Activated CD8-positive, alpha-beta T cell treated with anti-CD3 and anti-CD28 coated beads, Interleukin-2, amount 10 ng/mL, durations not matched to agents 7 days and 5 days (primary cell): ENCODE measurements at places on chromosomes 3 and 15. TPM values are rescaled to one million over a fixed set of nuclear protein-coding genes. Genes with fewer than 3 reads are reported as not detected.
A peak's percentile ranks its signal among the peaks of the same experiment; 100 is the strongest.

DNA sequence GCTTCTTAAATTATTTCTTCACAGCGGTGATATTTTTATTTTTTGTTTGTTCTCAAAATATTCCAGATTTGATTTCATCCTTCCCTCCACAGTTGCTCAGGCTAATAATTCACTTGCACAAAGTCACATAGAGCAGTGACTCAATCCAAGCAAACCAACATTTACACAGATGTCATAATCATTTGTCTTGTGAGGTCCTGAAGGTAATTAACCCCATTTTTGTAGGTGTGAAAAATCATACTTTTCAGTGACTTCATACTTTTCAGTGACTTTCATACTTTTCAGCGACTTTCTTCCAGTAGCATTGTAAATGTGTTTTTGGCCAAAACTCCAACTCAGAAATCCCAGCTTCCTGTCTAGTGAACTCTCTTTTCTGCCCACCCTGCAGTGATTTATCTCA lies 32.1 kb downstream of the CD200 start:
- H3K36me3 ChIP-seq, result no peaks in the 10 kb centered on the region
- no peak for DNase-seq
- peaks cover 19% of the 10 kb centered on the region for H3K4me1 ChIP-seq

The TICRR gene
- total RNA-seq, result 36.9 TPM

DNA sequence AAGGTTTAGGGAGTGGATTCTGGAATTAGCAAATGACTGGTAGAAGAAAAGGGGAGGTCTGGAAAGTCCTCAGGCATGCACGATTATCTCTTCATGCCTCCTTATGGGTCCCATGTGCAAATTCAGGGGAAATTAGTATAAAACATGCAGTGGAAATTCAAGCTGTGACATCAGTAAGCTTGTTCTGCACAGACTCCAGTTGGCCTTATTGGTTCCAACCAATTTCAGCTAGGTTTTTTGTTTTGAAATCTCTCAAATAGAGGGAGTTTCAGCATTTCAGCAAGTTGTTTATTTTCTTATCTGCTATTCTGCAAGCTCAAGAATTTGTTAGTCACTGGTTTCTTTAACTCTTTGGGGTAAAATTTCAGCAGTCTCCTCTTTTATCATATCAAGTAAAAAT lies 774 bp upstream of the TMCO5A start:
- no peaks in the 10 kb centered on the region for H3K4me1 ChIP-seq
- no peaks in the 10 kb centered on the region for H3K36me3 ChIP-seq
- no peaks in the 10 kb centered on the region for H3K27me3 ChIP-seq
- H3K4me3 ChIP-seq, result no peak overlapping the region

GRCh38 chr15:57358571-57358970 lies 17.7 kb upstream of the CGNL1 start:
- no peak overlapping the region for H3K4me3 ChIP-seq
- DNase-seq, result no peak
- H3K4me1 ChIP-seq, result no peaks in the 10 kb centered on the region
- no peaks in the 10 kb centered on the region for H3K36me3 ChIP-seq
- peaks cover 7% of the 10 kb centered on the region for H3K27me3 ChIP-seq

DNA sequence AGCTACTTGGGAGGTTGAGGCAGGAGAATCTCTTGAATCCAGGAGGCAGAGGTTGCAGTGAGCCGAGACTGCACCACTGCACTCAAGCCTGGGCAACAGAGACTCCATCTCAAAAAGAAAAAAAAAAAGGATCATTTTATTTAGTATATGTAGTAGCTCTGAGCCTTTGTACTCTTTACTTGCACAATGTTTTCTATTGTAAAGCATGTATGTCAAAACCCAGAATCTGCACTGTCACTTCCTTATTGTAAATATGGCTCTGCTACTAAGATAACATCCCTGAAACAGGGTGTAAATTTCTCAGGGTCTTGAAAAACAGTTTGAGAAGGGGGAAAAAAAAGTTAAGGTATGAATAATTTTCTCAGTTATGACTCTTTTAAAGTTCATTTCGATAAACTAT lies 35.1 kb downstream of the SLMAP start:
- H3K4me1 ChIP-seq, result peaks cover 9% of the 10 kb centered on the region
- no peak for DNase-seq
- no peaks in the 10 kb centered on the region for H3K27me3 ChIP-seq
- H3K27ac ChIP-seq, result no peak overlapping the region

- H3K27me3 ChIP-seq, result no peaks in the 10 kb centered on the region
- no peak for DNase-seq
- no peak overlapping the region for H3K27ac ChIP-seq
- H3K4me3 ChIP-seq, result no peak overlapping the region
These were observed 436.4 kb downstream of the NAALADL2 start for GRCh38 chr3:175295248-175296130.

DNA sequence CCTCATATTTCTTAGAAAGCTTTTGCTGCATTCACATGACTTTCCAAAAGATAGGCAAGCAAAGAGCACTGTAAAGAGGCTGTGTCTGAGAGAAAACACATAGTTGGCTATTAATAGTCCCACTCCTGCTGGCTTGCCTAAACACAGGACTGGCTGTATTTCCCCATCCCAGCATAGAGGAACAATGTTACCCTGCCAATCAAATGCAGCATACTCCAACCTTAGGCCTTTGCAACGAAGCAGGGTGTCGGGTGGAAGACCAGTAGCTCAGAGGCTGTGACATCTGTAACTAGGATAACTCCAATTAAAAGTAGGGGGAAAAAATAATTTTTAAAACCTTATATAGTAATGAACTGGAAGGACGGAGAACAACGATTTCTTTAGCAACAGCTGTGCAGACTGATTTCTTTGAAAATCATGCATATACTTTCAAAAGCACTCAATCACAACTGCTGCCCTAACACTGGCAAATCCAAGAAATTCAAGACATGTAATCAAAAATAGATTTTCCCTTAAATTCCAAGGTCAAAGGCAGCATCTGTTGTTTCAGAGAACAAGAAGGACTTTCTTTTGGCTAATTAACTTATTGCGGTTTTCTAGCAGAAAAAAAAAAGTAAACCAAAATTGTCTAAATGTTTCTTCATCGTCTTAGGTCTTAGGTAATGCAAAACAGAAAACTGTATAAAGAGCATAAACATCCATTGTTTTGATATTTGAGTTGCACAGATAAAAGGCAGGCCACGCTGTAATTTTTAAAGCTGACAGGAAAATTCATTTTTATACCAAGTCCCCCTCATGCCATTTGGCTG lies 139.3 kb downstream of the TNIK start:
- H3K27ac ChIP-seq, result no peak overlapping the region
- H3K36me3 ChIP-seq, result peaks cover 2% of the 10 kb centered on the region
- no peak overlapping the region for H3K4me3 ChIP-seq
- no peaks in the 10 kb centered on the region for H3K4me1 ChIP-seq
- DNase-seq, result no peak

- peaks cover 8% of the 10 kb centered on the region for H3K27me3 ChIP-seq
- DNase-seq, result no peak
- no peak overlapping the region for H3K27ac ChIP-seq
These were observed 29.4 kb downstream of the CD200R1L start for GRCh38 chr3:112817271-112817670.

DNA sequence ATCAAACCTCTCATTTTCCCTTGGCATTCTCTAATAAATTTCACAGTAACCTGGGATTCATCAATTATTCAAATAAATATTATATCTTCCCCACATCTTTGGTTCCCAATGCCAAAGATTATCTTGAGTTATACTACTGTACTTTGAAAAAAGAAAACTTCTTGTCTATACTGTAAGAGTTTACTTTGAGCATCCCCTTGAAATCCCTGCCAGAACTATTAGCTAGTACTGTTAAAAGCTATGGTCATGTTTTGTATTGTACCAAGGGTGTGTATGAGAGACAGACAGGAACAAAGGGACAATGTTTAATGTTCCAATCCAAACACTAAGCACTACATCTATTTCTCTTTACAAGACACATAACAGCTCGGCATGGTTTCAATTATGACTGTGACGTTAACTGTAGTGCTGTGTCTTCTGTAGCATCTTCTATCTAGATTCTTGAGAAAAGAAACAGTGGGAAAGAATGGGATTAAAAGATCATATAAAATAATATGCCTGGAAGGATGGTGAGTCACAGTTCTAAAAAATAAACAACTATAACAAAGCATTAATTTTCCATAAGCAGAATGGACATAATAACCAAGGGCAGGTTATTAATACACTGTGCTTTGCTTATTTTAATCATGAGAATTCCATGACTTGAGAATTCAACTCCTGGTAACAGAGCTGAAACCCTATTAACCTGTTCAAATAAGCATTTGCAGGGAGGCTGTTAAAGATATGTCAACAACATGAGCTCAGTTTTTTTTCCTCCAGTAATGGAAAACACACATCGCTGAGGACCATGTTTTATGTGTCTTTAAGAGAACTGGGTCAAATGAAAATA lies 71.1 kb downstream of the ALDH1A2 start:
- no peak overlapping the region for H3K4me3 ChIP-seq
- H3K27me3 ChIP-seq, result peaks cover 28% of the 10 kb centered on the region
- no peak overlapping the region for H3K27ac ChIP-seq
- H3K4me1 ChIP-seq, result no peaks in the 10 kb centered on the region

DNA sequence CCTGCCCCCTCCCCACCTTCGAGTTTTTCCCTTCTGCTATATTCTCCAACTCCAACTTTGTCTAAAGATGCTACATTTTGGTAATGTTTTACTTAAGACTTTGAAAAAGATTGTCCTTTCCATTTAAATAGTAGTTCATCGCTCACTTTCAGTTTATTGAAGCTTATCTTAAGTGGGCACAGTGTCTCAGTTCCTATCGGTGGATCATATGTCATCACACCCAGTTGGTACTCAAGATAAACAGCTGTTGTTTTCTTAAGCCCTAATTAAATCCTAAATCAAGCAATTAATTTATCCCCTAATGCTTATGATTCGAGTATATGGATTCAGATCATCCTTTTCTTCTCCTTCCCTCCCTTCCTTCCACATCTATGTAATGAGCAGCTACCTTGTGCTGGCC lies 210.7 kb downstream of the TLE3 start:
- H3K4me1 ChIP-seq, result peaks cover 3% of the 10 kb centered on the region
- H3K4me3 ChIP-seq, result no peak overlapping the region
- no peaks in the 10 kb centered on the region for H3K36me3 ChIP-seq
- no peak for DNase-seq
- H3K27ac ChIP-seq, result no peak overlapping the region

DNA sequence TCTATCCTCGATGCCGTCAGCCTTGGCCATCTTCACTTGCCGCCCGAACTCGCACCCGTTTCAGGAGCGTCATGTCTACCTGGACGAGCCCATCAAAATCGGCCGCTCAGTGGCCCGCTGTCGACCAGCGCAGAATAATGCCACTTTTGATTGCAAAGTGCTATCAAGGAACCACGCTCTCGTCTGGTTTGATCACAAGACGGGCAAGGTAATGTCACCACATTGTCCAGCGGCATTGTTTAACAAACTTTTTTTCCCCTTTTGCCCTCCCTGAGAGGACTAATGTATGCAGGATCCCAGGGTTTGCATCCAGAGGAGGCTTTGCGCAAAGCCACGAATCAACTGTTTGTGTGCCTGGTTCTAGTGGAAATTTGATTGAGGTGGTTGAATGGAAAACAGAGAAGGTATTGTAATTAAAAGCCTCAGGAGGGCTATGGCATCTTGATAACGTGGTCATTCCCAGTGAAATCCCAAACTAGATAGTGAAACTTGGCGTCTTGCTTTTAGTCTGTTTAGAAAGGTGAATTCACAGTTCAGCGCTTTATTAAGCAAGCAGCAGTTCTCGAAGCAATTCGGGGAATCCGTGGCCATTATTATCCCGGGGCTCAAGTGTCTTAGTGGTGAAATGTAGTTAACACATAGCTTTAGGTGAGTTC lies 1.7 kb downstream of the SLMAP start:
- H3K4me3 ChIP-seq, result peak overlapping the region; percentile 97
- H3K36me3 ChIP-seq, result peaks cover 41% of the 10 kb centered on the region

DNA sequence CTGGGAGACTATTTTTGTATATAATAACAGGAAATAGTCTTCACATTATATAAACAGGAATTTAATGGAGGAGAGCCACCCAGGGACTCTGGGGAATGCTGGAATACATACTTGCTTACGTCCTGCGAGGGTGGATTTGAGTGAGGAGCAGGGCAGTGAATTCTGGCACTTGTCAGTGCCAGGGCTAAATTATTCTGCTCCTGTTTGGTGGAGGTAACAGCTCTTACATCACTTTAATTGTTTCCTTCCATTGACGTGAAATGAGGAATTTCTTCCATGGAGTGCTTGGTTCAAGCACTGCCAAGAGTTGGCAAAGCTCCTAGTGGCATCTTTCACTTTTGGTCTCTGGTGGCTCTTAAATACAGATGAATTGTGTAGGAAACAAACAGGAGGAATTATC lies 94.1 kb upstream of the GOLGA8J start:
- no peaks in the 10 kb centered on the region for H3K4me1 ChIP-seq
- H3K27me3 ChIP-seq, result no peaks in the 10 kb centered on the region
- no peak overlapping the region for H3K4me3 ChIP-seq
- no peaks in the 10 kb centered on the region for H3K36me3 ChIP-seq

GRCh38 chr3:7657214-7658112 lies 796.5 kb downstream of the GRM7 start:
- H3K4me3 ChIP-seq, result no peak overlapping the region
- no peaks in the 10 kb centered on the region for H3K36me3 ChIP-seq
- no peak for DNase-seq
- H3K27me3 ChIP-seq, result no peaks in the 10 kb centered on the region
- no peak overlapping the region for H3K27ac ChIP-seq

The IQCH gene
- 0.97 TPM for total RNA-seq
